ENCODE measurements at places on chromosomes 3 and 15.
A peak's percentile ranks its signal among the peaks of the same experiment; 100 is the strongest.

- no peak for DNase-seq
Measured at GRCh38 chr3:57151021-57151449, 14.1 kb downstream of the IL17RD start.

DNA sequence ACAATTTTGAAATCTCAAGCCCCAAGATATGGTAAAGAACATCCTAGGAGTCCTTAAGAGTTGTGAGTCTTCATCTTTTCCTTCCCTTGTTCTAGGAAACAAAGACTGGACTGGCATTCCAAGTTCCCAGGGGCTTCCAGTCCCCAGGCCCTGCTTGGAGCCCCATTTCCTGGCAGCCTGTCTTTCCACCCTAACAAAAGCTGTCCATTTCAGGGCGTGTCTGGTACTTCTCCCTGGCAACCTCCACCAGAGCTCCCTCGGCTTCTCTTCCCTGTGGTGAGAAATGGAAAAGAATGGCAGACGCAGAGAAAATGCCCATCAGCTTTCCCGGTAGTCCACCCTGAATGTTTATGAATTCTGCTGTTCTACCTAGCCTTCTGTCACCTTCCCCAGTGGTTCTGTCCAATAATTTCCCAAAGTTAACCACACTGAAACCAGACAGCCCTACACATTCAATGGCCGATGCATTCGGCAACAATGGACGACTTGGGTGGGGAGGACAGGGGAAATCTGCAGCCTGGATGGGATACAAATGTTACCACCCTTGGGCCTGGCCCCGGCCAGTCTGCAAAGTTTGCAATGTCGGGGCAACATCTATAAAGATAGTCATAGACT, 6.8 kb downstream of the RAB6B start:
- DNase-seq, result no peak

GRCh38 chr3:150699068-150699639, 4.6 kb downstream of the ERICH6 start:
- DNase-seq, result no peak

- DNase-seq, result no peak
Measured at GRCh38 chr3:103712320-103713008, 1277.6 kb downstream of the ZPLD1 start.

DNA sequence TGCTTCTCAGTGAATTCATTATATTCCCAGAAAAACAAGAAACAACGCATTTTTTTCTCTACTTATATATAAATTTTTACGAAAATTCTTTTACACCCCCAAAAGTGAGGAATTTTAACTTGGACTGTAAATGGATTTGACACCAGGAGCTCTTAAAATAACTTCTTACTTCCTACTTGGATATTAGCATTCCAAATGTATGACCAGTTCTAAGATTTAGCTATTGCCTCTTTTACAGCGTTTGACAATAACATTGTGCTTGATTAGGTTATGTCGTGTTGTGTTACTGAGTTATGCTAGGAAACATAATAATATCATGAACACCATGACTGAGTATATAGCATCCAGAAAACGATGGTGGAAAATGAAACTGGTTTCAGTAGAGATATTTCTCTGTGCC, 177.0 kb downstream of the CNTN6 start:
- DNase-seq, result no peak

- no peak for DNase-seq
Measured at GRCh38 chr3:52881871-52882270, 15.5 kb downstream of the STIMATE start.

GRCh38 chr3:181567311-181568075, 144.2 kb upstream of the SOX2 start:
- no peak for DNase-seq

DNA sequence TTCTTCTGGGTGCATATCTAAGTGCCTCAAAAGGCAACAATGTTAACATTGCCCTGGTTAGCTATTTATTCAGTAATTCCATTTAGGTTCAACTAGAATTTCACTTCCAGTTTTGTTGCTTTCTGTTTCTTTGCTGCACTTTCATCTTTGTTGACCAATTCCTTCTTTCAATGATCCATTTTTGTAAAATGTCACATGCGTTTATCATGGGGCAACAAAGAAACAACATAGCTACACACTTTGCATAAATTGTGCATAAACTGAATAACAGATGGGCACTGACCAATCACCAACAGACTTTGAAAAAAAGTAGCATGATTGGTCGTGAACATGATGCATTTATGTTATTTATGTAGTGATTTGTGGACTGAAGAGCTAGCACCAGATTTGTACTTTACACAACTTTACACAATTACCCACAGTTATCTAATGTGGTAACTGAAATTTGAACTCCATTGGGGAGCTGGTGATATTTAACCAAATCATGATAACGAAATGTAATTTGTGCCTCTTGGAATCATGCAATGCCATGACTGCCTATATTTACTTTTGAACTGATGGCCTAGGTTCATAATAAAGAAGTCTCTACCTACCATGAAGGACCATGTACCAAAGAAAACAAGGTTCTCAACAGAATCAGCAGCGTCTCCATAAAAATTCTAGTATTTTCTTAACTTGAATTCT, 7.1 kb upstream of the CPOX start:
- no peak for DNase-seq

GRCh38 chr3:71262364-71263265, 320.9 kb downstream of the FOXP1 start:
- no peak for DNase-seq

DNA sequence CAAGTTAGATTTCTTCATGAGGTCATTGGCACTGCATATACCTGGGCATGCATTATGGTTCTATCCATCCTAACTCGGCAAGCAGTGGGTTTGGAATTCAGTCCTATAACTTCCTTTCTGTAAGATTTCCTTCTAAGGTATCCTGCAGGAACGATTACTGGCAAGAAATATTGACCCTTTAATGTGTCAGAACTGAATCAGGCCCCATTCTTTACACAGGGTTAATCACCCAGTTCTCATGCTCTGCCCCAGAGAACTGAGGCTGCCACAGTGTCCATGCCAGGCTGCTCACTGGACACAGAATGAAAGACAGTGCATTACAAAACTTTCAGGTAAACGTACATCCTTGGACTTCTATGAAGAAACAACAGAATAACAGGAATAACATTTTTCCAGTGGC, 108.9 kb downstream of the RPL22L1 start:
- DNase-seq, result no peak

DNA sequence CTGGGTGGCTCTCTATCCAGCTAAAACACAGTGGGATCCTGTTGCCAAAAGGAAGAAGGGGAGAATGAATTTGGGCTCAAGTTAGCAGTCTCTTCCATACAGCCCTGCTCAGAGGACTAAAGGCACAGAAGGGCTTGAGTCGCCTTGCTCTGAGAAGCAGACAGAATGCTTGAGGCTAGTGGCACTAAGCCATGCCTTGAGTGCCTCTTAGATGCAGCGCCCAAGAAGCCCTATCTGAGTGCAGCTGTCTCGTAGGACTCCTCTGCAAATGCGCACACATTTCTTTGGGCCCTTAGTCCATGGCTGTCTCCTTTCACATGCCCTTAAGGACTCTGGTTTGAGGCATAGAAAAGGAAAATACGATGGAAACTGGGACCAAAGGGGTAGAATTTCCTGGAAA, 211.3 kb upstream of the CHRM5 start:
- no peak for DNase-seq

- no peak for DNase-seq
Measured at GRCh38 chr15:96331144-96331944, 844 bp downstream of the NR2F2 start.

- DNase-seq, result no peak
Measured at GRCh38 chr15:52213206-52213605, 22.0 kb upstream of the GNB5 start.

GRCh38 chr3:55128225-55128823, 200.5 kb upstream of the LRTM1 start:
- no peak for DNase-seq

- DNase-seq, result no peak
Measured at GRCh38 chr15:30922480-30923311, 19.0 kb downstream of the FAN1 start.

GRCh38 chr3:128076483-128077201, 24.4 kb downstream of the SEC61A1 start:
- DNase-seq, result no peak

DNA sequence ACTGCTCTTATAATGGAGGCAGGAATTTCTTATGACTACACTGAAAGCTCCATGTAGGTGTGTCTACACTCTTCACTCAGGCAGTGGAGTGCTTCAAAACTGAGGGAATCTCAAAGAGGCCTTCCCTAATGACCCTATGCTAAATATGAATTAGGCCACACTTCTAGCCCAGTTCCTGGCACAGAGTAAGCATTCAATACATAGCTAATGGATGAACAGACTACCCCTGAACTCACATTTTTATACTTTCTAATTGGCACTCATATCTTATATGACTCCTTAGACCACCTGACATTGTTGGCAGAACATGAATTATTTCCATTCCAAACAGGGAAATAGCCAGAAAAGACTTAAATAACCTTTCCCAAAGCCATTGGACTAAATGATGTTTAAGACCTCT, 3.4 kb downstream of the RARRES1 start:
- DNase-seq, result no peak

DNA sequence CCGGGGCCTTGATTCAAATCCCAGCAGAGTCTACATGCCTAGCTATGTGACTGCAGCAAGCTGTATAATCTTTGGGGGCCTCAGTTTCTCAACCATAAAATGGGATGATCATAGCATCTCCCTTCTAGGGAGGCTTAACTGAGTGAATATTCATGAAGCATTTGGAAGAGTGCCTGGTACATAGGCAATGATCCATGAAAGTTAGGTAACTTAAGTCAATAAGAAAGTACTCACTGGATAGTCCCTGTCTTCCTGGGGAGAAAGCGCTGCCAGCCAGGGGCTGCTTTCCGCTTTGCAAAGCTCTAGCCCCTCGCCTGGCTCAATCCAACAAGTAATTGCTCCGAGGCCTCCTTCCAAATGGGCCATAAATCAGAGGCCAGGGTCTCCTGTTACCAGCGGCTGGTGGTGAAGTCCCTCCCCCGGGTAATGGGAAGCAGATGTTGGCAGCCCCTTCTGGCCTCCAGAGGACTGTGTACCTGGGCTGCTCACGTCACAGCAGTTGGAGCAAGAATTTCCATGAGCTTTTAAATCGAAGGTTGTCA, 521.9 kb upstream of the PROK2 start:
- no peak for DNase-seq

DNA sequence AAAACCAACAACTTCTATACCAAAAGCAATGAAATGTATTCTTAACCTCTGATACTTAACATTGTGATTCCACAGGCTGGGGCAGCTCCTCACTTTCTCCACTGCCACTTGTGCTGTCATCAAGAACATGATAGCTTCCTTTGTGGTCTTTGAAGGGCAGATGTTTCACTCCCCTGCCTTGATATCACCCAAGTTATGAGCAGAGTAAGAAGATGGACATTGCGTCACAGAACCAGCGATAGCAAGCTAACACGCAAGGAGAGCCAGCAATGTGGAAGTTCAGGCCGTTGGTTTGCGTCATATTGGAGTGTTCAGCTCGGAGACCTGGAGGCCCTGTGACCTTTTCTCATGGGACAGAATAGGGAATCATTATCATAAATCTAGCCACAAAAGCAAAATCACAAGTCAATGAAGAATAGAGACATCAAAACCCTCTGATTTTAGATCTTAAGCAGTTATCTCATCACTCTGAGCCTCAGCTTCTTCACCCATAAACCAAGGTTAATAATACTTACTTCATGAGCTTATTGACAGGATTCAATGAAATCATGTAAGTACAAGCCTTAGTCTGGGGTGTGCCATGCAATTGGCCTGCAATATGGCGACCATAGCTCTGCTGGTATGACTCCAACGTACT, 183.8 kb upstream of the THBS1 start:
- DNase-seq, result no peak

- DNase-seq, result no peak
Measured at GRCh38 chr3:143295201-143296080, 175.9 kb downstream of the CHST2 start.

DNA sequence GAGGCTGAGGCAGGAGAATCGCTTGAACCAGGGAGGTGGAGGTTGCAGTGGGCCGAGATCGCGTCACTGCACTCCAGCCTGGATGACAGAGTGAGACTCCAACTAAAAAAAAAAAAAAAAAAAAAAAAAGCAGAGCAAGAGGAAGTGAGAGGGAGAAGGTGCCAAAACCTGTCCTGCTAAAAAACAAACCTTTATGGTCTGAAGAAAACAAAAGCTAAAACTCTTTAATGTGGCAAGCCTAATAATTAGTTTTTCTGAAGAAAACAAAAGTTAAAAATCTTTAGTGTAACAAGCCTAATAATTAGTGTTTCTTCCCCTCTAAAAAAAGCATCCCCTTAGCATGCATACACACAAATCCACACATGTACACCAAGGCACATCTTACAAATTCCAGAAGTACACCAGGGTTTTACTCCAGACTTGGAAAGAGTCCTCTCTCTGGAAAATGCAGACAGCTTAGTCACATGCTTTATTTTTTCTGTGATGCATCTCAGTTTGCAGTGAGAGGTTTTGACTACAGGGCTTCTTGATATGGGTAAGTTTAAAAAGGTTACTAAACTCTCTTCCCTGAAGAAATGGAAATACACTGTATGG, 65.9 kb downstream of the HACD2 start:
- no peak for DNase-seq

DNA sequence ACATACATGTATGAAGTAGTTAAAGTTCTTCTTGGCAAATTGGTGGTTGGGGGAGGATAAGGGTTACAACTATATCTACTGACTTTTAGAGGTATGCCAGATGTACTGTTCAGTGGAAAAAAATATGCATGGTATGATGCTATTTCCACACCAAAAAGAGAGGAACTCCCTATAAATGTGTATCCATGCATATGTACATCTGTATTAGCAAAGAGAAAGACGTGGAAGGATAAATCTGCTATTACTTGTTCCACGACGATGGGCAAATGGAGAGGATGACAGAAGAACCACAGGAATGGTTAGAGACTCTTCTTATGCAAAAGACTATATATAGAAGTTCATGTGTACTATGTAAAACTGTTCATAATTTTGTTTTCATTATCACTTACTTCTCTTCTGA, 197.6 kb downstream of the RORA start:
- no peak for DNase-seq

- DNase-seq, result no peak
Measured at GRCh38 chr3:8458238-8458661, 43.4 kb upstream of the LMCD1 start.

DNA sequence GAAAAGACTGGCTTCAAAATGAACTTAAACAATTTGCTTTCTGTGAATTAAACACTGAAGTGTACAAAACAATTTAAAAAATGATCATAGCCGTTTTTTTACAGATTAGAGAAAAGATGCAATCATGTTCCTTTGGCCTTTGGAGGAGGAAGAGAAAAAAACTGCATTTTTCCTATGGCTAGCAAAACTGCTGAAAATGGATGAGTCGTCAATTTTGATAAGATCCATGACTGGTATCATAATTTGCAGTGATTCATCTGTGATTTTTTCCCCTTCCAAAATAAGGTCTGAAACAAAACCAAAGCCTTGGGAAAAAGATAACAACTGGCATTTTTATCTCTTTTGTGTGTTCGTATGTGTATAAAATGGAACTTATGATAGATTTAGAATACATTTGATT, 255.6 kb upstream of the SATB1 start:
- DNase-seq, result no peak

GRCh38 chr15:63860155-63860554, 26.4 kb upstream of the HERC1 start:
- peak; percentile 45 for DNase-seq

DNA sequence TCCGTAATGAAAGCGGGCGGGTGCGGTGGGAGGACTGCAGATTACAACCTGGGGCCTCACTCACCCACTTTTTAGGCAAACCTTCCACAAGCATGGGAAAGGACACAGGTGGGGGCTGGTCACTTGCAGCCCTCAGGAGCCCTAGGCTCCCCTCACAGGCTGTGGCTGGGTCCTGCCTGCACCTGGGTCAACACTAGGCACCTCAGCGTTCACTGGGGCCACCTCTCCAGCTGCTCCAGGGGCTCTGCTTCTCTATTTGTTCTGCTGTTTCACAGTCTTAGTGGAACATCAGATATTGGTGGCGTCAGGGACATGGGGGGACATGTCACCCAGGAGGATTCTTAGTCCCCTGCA, 30.1 kb upstream of the TMEM115 start:
- DNase-seq, result no peak

Data from activated T-cell treated with anti-CD3 and anti-CD28 coated beads for 4 hours (primary cell).